ENCODE measurements at places on chromosomes 5 and 9.

DNA sequence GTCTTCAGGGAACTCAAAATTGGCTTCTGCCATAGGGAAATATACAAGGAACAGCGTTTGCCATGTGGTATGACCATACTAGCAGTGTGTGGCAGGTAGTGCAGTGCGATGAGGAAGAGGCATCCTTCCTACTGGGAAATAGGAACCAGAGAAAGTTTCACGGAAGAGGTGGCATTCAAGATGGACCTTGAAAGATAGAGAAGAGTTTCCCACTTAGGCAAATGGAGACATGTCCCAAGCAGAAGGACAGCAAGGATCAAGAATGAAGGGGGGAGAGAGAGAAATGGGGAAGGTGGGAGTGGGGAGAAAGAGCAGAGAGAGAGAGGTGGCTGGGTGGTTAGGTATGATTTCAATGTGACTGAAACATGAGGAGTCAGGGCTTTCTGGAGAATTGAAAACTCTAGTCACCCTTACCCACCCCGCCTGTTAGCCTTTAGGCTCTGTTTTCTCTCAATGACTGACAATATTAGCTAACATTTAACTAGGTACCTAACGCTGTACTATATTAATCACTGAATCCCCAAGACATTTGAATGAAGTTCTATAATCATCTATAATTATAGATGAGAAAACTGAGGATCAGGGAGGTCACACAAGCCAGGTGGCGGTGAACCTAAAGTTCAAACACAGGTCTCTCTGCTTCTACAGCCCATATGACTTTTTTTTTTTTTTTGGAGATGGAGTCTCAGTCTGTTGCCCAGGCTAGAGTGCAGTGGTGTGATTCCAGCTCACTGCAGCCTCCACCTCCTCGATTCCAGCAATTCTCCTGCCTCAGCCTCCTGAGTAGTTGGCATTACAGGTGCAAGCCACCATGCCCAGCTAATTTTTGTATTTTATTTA is 171.3 kb downstream of the NR3C1 start:
- DNase-seq: no peak

DNA sequence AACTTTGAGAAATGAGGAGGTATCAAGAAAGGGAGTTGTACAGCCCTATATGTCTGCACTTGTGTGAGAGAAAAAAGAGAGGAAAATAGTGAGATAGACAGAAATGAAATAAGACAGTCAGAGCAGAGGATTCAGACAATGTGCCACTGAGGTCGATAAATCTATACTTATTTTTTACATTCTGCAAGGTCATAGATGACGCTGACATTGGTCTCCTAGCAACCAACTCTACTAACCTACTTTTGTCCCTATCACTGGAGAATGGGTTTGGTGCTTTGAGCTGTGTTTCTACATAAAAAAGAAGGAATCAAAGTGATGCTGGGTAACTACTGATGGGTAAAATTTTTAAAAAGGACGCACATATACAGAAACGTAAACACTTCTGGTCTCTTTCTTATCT is 573.3 kb upstream of the RORB start:
- no peak for DNase-seq

DNA sequence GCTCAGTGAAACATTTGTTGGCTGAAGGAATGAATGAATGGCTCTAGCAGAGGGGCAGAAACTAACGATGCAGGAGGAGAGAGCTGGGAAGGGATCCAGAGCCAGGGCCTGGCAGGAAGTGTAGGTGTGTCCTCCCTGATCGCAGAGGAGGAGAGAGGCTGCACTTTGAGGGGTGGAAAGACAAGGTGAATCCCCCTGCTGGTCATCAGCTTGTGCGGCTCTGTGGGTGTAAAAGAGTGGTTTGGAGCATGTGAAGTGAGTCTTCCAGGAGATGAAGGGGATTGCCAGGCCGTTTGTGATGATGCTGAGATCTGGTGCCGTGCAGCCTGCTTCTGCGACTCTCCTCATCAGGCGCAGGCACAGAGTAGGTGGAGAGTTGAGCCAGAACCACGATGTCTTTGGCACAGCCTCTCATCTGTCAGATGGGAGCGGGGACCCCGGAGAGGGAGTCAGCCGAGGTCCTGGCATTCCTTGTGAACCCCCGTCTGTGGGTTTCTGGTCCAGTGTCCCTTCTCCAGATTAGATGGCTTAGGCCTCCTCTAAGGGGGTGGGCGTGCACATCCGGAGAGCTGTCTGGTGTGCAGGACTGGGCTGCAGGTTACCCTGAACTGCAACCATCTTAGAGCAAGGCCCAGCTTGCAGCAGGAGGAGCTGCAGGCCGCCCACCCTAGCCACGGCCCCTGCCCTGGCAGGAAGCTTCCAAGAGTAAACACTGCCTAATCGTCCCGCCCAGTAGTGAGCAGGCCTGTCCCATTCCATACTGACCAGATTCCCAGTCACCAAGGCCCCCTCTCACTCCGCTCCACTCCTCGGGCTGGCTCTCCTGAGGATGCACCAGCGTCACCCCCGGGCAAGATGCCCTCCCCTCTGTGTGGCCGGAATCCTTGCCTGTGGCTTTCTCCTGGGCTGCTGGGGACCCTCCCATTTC is at the start of gene ADAMTS13:
ADAMTS13 (plus strand) TSS at position 753 of the 928 bp plus-strand sequence; CDS start at position 830, 77 bp downstream.
- DNase-seq: no peak

DNA sequence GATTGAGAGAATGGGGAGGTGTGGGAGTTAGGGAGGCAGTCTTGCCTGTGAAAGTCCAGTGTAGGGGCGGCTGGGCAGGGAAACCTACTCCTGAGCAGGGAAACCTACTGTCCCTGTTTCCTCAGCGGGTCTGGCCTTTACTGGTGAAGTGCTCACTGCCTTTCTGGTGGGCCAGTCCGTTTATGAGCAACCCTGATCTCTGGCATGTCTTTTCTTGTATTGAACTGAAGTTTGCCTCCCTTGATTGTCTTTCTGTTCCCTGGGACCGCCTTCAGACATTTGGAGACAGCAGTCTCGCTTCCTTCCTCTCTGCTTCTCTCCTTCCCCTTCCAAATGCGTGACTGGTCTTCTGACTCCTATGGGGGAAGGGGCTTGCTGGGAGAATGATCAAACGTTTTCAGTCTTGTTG is 2.9 kb downstream of the SNX18 start:
- DNase-seq: no peak

- no peak for DNase-seq
These were observed 51.9 kb upstream of the COL5A1 start for GRCh38 chr9:134589748-134590147.

DNA sequence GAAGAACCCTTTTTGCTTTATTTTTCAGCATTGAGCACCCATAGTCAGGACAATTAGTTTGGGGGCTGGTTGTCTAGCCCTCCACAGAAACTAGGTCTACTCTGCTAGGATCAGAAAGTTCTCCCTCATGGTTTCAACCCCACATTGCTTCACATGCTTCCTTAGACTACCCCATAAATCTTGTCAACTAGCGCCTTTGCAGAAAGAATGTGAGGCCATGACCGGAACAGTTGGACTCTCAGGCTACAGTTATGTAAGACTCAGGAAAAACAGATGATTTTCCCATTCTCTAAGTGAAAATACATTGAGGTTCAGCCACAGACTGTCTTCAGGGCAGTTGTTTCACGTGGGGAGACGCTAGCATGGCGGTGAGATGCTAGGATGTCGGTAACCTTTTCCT is 255.6 kb downstream of the NR3C1 start:
- DNase-seq: no peak

GRCh38 chr5:67156976-67157583 is 39.5 kb downstream of the CD180 start:
- DNase-seq: peak; percentile 35

GRCh38 chr5:96322217-96322616 is 110.8 kb downstream of the PCSK1 start:
- DNase-seq: no peak

DNA sequence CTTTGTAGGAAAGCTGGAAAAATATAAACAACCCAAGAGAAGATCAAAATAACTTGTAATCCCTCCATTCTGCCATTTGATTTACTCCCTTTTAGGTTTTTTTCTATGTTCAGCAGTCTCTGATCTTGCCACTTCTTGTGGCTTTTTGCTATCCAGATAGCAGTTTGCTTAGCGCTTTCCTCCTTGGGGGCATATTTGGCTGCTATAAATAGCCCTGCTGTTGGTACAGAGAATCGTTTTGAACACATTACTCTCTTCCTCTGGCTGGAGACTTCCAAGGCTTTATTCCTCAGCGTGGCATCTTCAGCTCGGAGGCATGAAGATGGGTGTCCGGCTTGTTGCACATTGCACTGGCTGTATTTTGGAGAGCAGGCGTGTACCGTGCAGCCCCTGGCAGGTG is 38.6 kb downstream of the HMCN2 start:
- DNase-seq: no peak

DNA sequence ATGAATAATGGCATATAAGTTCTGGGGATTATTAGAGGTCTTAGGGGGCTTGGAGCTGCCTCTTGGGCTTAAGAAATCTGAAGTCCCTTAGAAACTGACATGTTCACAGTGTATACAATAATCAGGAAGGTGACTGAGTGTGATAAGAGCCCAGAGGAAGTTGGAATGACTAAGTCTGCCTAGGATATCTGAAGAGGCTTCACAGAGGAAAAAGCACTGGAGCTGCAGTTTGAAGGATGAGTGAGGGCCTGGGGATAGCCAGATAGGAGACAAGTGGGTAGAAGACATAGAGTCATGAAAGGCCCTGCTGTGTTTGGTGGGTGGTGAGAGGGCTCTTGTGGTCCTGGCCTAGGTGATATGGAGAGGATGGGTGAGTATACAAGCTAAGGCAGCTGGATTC is 8.8 kb downstream of the NEUROG1 start:
- DNase-seq: no peak

- no peak for DNase-seq
These were observed 48.7 kb downstream of the RXRA start for GRCh38 chr9:134375011-134375390.

DNA sequence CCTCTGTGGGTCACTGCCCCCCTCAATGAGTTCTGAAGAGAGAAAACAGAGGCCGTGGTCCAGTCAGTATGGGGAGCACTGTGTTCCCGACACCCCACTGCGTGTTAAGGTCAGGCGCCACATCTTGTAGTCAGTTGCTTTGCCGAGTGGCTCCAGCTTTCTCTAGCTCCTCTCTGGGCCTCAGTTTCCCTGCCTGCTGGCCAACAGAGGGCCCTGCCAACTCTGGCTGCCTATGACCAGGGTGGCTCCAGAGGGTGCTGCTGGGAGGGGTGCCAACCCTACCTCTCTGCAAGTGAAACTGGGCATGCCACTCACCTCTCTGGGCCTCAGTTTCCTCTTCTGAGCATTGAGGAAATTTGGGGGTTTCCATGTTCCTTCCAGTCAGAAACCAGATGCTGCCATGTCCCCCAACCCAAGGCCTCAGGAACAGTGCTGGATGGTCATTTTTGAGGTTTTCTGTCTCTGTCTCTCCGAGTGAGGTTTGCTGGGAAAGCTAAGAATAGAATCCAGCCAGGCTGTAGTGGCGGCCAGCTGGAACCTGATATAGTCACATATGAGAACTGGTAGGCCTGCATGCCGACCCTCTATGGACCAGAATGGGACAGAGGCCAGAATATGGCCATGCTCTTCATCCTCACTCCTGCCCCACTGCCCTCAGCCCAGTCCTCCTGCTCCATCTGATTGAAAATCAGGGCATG is 132.1 kb downstream of the PHF2 start:
- no peak for DNase-seq

DNA sequence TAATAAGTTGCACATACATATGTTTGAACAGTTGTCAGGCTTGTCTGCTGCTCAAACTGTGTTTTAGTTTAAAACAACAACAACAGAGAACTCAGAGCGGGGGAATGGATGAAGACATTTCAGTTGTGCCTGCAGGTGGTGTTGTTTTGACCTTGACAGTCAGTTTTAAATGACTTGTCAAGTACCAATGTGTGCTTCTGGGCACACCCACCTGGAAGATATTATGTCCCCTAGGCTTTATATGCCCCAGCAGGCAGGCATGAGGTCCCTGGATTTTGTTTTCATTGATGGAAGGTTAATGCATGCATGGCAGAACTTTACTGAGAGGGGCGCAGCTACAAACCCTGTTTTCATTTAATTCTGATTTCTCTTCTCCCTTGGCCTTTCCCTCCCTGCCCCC is 84.6 kb downstream of the AOPEP start:
- no peak for DNase-seq

GRCh38 chr9:127942216-127943010 is 4.8 kb upstream of the DPM2 start:
- DNase-seq: peak; percentile 33

- no peak for DNase-seq
These were observed 6.0 kb downstream of the CFAP90 start for GRCh38 chr5:7844901-7845300.

DNA sequence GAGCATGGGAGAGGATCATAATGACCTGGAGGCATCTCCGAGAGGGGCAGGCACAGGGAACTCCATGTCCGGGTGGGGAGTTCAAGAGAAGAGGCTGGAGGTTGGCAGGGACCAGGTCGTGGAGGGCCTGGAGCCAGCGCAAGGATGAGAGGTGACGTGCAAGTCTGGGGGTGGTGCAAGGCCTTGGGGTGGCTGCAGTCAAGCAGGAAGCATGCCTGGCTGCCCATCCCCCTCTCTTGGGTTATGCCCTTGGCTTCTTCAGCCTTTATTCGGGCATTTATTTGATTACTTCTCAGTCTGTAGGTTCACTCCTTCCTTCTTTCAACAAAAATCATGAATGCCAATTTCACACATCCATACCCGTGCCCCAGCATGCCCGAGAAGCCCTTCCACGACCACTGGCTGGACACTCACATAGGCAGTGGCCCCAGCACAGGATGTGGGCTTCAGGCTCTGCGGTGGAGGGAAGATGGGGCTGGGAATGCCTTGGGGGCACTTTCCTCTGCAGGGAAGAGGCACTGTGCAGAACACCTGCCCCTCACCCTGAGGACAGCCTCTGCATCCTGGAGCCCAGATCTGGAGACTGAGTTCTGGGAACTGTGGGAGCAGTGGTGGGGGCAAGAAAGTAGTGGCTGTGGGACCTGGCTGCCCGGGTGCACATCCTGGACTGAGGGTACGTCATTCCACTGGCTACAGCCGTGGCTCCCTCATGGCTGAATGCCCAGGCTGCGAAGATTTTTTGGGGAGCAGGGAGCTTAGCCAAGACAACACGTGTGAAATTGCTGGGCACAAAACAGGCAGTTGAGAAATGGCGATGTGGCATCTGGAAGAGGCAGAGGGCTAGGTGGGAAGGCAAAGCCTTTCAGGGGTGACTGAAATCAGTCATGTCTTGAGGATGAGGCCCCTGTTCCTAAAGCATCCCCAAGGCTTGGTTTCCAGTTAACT is 38.6 kb downstream of the CRB2 start:
- DNase-seq: no peak

GRCh38 chr9:124574534-124575375 is 67.6 kb upstream of the NR5A1 start:
- DNase-seq: no peak

DNA sequence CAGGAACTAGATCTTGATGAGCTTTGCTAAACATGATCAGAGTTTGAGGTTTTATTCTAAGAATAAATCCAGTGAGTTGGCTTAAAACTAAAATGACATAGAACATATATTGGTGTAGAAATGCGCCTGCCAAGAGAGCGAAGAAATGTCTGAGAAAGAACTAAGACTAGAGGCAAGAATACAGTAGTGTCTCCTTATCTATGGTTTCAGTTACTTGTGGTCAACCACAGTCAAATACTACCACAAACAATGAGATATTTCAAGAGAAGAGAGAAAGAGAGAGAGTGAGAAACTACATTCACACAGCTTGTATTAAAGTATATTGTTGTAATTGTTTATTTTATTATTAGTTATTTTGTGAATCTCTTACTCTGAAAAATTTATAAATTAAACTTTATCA is 254.4 kb upstream of the CDH10 start:
- no peak for DNase-seq

Data from CD4-positive, CD25-positive, alpha-beta regulatory T cell (primary cell).